ENCODE measurements at places on chromosomes 7 and 10.

GRCh38 chr10:62250594-62251198 lies 17.9 kb downstream of the RTKN2 start:
- DNase-seq = no peak

DNA sequence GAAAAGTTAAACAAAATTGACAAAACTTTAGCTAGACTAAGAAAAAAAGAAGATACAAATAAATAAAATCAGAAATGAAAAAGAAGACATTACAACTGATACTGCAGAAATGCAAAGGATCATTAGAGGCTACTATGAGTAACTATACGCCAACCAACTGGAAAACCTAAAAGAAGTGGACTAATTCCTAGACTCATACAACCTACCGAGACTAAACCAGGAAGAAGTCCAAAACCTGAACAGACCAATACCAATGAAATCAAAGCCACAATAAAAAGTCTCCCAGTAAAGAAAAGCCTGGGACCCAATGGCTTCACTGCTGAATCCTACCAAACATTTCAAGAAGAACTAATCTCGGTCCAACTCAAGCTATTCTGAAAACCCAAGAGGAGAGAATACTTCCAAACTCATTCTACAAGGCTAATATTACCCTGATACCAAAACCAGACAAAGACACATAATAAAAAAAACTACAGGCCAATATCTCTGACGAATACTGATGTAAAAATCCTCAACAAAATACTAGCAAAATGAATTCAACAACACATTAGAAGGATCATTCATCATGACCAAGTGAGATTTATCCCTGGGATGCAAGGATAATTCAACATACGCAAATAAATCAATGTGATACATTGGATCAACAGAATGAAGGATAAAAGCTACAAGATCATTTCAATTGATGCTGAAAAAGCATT lies 20.3 kb downstream of the ELAPOR2 start:
- DNase-seq = no peak

DNA sequence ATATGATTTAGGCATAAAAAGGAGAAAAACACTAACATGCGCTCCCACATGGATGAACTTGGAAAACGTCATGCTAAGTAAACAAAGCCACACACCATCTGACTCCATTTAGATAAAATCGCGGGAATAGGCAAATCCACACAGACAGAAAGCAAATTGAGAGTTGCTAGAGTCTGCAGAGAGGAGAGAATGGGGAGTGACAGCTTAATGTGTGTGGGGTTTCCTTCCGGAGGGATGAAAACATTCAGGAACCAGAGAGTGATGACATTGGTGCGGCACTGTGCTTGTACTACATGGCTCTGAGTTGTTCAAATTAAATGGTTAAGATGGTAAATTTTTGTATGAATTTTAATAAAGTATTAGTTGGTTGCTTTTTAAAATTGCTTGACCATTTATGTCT lies 482.9 kb upstream of the AKR1E2 start:
- DNase-seq = no peak

GRCh38 chr7:128059143-128059988 lies 28.1 kb upstream of the LRRC4 start:
- peak; percentile 38 for DNase-seq

GRCh38 chr10:21014141-21014540 lies 117.0 kb upstream of the NEBL start:
- no peak for DNase-seq

DNA sequence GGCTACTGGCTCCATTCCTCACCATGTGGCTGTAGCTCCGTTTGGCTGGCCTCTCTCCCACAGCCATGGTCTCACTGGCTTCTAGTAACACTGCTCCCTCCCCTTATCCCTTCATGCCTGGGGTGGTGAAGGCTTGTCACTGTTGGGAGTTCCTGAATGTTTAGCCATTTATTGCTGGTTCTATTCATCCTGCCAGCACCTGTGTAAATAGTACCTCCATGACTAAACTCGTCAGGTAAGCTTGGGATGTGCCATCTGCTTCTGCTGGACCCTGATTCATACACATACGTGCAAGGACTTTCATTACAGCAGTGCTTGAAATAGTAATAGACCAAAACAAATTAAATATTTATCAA lies 61.6 kb downstream of the CCDC71L start:
- no peak for DNase-seq

- no peak for DNase-seq
These were observed 116.2 kb upstream of the MKX start for GRCh38 chr10:27861781-27862180.

DNA sequence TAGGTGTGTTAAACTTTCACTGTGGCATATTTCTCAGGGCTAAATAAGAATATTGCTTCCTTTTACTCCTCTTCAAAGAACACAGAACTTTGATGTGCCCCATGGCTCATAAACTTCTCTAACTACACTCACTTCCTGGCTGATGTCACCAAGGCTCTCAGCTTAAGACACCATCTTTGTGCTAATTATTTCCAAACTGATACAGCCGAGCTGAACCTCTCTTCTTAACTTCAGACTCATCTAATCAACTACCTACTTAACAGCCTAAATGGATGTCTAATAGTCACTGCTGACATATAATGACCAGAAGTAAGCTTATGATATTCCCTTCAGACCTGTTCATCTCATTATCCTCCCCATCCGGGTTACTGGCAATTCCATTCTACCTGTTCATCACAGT lies 3.6 kb downstream of the C10orf67 start:
- no peak for DNase-seq

- DNase-seq = no peak
These were observed 85.0 kb downstream of the EMX2 start for GRCh38 chr10:117627561-117627960.

DNA sequence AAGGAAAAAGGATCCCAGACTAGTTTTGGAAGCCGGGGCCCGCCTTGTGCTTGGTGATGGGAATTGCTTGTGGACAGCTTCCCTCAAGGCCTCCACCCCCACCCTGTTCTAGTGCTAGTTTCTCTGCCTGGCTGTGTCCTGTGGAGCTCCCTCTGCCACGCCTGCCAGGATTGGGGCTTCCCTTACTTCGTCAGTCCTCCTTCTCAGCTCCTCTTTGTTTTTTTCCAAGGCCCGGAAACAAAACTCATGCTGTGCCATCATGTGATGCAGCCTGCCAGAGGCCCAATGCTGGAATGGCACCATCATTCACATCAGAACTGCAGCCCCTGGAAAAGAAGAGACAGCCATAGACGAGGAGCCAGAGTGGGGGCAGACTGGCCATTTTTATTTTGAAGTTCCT lies 11.2 kb downstream of the YKT6 start:
- DNase-seq = no peak

DNA sequence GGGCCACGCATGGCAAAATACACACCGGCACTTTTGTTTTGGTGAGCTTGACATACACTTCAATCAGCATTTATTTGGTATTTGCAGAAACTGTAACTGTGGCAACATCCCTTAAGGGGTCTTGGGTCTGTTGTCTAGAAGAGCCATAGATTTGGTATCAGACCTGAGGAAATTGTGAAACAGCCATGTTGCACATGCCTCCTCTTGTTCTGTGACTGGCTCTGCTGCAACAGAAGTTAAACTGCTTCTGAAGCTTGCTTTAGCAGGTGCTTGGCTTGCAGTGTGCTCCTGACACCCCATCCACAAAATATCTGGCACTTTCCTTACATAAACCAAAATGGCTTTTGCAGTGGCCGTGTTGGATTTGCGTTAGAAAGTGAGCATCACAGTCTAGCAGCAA lies 247.3 kb downstream of the GATA3 start:
- DNase-seq = no peak

DNA sequence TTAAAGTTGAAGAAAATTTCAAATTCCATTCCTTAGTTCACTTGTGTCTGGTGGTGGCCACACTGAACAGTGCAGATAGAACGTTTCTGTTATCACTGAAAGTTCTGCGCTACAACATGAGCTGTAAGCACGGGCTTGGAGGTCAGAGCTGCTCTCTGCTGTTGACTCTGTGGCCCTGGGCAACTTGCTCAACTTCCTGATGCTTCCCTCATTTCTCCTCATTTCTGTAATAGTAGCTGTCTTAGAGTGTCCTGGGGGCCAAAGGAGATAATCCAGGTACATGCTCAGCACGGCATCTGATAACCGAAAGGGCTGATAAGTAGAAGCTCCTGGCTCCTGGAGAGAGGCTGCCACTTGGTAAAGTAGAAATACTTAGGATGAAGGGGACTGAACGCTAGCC lies 92.3 kb upstream of the DUSP5 start:
- DNase-seq = no peak

- DNase-seq = peak; percentile 88
These were observed 1.1 kb downstream of the DDIT4 start for GRCh38 chr10:72274730-72275350.

GRCh38 chr7:34385384-34385783 lies 272.6 kb upstream of the NPSR1 start:
- no peak for DNase-seq

DNA sequence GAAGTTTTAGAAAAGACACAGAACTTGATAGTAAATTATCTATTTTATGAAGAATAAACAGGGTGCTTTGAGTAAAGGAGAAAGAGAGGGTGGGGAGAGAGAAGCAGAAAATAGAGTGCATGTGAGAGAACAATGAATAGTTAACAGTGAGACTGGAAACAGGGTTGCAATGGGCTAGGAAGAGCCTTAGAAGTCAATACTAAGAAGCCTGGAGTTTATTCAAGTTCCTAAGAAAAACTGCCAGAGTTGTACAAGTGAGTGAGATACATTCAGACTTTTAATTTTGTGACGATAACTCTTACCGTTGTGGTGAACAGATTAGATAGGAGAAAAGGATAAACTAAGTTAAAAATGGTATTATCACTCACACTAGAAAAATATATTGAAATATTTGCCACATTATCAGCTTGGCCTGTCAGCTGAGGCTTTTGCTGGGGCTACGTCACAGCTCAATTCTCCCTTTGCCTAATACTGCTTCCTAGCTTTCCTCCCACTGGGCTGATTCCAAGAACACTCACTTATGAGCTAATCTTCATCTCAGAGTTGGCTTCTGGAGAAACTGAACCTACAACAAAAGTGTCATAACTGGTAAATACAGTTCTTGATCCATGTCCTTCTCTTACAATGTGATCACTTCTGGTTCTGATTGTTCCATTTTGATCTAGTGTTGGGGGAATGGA lies 92.7 kb downstream of the SEMA3D start:
- no peak for DNase-seq

DNA sequence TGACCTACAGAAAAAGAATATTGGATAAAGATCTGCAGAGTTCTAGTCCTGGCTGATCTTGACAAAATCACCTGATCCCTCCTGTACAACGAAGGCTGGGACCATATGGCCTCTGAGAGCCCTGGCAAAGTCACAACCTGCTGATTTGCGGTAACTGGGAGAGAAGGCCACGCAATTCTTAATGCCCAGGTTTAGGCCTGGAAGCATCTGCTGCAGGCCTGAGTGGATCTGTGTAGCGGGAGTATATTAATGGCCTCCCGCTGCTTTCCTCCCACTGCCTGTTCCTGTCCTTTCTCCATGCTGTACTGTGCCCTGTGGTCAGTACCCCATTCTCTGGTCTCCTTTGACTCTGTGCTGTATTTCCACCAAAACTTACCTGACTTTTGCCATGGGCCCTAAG lies 24.2 kb downstream of the AKR1B1 start:
- DNase-seq = no peak

DNA sequence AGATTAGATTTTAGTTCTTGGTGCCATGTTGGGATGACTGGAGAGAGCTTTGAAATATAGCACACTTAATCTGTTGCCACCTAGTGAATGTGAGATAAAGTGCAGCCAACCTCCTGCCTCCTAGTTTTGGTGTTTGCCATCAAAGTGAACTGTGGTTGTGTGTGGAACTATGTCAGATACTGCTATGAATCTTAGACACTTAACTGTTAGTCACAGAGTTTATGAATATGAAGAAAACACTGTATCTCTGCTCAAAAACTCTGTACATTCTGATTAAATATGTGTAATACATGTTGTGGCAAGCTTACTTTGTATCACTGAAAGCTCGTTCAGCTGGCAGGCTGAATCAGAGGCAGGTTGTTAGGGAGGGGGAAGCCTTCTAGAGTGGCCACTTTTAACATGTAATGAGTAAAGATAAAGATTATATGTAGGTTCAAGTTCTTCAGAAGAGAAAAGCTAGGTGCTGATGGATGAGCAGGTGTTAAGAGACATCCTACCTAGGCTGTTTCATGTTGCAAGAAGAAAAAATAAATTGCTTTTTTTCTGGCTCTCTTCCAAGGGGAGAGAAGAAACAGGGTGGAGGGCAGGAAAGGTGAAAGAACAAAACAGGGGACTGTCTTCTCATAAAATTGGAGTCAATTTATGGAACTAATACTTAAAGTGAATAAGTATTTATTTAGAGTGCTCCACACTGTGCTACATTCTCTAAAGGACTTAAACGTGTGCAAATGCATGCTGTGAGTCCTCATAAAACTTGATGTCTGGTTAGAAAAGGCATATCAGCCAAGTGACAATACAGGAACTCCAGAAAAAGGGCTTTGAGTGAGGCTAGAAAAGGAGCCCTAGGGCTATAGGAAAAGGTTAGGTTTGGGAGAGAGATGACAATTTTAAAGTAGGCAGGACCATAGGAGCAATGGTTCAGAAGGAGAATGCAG lies 14.1 kb upstream of the LAMB1 start:
- no peak for DNase-seq

- DNase-seq = no peak
These were observed 443.7 kb upstream of the LRRN3 start for GRCh38 chr7:110647266-110647665.

DNA sequence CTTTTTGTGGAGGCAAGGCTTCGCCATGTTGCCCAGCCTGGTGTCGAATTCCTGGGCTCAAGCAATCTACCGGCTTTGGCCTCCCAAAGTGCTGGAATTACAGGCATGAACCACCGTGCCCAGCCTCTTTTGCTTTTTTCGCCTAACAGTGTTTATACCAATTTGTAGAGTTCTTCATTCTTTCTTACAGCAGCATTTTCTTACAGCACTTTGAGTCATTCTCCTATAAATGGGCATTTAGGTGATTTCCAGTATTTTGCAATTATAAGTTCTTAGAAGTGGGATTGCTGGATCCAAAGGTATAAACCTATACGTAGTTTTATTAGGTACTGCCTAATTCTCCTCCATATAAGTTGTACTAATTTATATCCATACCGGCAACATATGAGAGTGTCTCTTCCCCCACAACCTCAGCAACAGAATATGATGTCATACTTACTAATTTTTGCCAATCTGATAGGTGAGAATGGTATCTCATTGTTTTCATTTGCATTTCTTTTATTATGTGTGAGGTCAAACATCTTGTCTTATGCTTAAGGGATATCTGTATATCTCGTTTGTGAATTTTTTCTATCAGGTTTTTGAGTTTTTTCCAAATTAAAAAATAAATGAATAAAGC lies 39.1 kb downstream of the SUFU start:
- no peak for DNase-seq
